Activated CD4-positive, CD25-positive, alpha-beta regulatory T cell treated with anti-CD3 and anti-CD28 coated beads, Interleukin-2, amount 50 U/mL, for 72 hours (primary cell): ENCODE measurements at places on chromosomes 12 and 14.

DNA sequence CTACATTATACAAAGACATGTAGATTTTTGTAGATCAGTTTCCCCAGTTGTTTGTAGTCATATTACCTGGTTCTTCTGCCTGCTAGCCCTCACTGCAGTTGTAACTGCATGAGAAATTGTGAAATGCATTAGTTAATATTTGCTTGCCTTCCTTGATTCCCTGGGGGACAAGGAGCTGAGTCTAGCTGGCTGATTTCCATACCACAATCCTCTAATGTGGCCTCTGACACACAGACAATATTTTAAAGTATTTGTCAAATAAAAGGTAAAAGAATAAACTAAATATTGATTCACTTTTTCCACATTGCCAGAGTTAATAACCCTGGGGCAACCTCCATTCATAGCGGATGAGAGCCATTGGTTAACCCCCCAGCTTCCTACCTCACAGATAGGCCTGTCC lies 128.8 kb upstream of the TMEM132C start:
- no peak for DNase-seq

GRCh38 chr14:60183741-60184140 lies 18.5 kb upstream of the DHRS7 start:
- no peak for DNase-seq

- no peak for DNase-seq
These were observed 435.8 kb downstream of the NRXN3 start for GRCh38 chr14:78605897-78606500.

GRCh38 chr14:50447461-50447860 lies 50.8 kb upstream of the CDKL1 start:
- DNase-seq: no peak

GRCh38 chr12:10503460-10503859 lies 2.2 kb upstream of the EIF2S3B start:
- DNase-seq: no peak

GRCh38 chr14:79404874-79405511 lies 806.3 kb downstream of the DIO2 start:
- no peak for DNase-seq

- DNase-seq: no peak
These were observed 99.4 kb downstream of the EPS8 start for GRCh38 chr12:15689751-15690191.

DNA sequence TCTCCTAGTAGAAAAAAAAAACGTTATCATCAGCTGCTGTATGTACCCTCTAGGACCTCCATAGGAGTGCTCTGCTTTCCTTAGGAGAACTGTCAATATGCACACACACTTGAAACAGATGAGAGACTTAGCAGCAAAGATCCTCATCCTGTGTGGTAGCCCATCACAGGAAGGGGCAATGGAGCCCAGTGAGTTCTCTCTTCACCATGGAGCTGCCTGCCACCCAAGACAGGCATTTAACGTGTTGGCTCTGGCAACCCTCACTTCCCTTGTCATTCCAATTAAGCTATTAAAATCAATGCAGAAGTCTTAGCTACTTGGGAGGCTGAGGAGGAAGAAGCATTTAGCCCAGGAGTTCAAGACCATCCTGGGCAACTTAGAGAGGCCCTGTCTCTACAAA lies 64.8 kb upstream of the PLEKHA5 start:
- DNase-seq: no peak
